ENCODE measurements at places on chromosomes 2 and 18. TPM values are rescaled to one million over a fixed set of nuclear protein-coding genes. Genes with fewer than 3 reads are reported as not detected.

DNA sequence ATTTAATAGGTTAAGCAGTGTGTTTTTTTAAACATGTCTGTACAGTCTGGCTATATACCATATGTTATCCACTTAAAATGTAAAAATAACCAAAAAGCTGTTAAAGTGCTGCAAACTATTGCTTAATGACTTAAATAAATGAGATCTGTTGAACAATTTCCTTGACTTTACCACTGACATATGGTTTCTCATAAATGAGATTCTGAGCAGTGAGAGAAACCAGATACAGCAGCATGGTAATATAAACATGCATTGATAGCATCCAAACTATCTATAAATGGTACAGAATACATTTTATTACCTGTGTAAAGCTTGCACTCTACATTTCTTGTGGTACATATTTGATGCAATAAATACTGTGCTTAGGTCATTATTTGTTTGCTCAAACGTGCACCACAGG is 36.3 kb upstream of the TTC21B start:
- no peak for DNase-seq

GRCh38 chr2:220226546-220226945 is 599.1 kb downstream of the SLC4A3 start:
- no peak for DNase-seq

DNA sequence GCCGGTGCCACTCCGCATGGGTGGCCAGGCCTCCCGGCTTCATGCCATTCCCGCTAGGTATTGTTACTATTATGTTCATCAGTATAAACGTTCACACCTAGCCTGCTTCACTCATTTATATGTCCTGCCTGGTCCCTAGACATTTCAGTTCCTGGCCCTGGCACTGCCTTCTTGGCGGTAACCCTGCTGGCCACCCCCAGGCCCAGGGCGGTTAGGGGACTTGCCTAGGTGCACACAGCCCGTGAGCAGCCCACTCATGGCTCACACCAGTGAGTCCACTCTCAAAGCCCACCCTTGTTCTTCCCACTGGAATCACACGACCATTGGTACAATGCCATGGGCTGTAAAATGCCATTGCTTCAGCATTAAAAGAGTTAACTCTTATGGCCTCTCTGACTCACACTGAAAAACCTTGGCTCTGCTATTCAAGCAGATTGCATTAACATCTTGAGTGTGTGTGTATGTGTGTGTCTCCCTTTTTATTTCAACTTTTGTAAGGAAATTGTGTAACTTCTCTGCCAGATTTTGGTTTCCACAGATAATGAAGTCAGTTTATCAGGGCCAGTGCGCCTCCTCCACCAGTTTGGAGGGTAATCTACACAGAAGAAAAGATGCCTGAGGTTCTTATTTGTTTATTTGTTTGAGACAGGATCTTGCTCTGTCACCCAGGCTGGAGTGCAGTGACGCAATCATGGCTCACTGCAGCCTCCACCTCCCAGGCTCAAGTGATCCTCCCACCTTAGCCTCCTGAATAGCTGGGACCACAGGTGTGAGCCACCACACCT is 74.2 kb downstream of the RAB31 start:
- no peak for DNase-seq

- no peak for DNase-seq
These were observed 273.6 kb downstream of the CCDC74A start for GRCh38 chr2:131801210-131801744.

DNA sequence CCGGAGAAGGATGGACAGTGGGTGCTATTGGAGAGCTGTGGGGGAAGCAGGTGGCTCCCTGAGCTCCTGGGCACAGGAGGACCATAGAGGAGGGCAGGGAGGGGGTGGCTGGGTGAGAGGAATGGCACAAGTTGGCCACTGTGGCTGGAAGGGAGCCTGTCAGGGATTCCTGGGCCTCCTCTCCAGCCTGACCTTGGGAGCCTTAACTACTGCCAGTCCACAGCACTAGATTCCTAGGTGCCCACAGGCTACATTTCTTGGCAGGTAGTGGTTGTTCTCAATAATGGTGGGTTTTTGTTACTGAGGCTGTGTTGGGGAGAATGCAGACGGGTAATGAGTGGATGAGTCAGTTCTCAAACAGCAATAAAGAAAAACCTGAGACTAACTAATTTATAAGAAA is 26.0 kb downstream of the EFHD1 start:
- DNase-seq = no peak

- no peak for DNase-seq
These were observed 24.5 kb upstream of the MYO1B start for GRCh38 chr2:191220671-191221070.

DNA sequence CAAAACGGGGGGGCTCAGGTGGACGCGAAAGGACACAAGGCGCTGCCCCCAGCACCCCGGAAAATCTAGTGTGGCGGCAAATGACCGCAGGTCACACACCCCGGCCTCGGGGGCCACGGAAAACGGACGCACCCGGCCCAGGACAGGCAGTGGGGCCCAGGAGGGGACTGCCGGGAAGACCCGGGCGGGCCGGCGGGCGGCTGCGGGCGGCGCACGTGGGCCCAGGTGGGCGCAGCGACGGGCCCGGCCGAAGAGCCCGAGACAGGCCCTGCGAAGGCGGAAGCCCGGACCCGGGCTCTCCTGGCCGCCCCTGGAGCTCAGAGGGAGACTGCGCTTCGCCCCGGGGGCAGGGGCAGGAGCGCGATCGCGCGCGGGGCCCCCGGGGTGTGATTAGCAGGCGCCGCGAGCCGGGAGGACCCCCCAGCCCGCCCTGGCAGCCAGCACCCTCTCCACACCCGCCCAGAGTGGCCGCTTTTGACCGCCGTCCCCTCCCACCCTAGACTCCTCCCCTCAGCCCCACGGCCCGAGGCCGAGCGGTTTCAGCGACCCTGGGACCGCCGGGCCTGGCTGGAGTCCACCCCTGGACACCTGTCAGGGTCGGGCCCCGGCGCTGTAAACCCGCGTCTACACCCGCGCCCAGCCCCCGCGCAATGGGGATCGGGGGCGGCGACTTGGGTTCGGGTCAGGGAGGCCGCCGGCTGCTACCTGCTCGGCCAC is 773 bp downstream of the MBP start:
- DNase-seq = peak; percentile 93

- no peak for DNase-seq
These were observed 9.9 kb downstream of the TNP1 start for GRCh38 chr2:216849987-216850386.

GRCh38 chr2:181203412-181203811 is 223.0 kb downstream of the UBE2E3 start:
- DNase-seq = no peak

DNA sequence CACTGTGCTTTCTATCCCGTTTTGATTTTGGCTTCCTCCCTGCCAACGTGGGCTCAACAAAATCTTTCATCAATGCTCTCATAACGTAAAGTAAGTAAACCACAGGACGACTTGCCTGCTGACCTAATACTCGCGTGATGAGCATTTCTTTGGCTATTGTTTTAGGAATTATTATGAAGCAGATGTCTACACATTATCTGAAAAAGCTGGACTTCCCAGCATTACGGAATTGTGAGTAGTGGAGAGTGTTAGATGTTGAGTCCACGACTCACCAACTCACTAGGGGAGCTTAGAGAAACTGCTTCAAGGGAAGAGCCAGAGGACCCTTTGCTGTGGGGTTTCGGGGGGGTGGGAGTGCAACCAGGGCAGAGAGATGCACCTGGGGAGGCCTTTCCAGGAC is 21.9 kb downstream of the HJURP start:
- no peak for DNase-seq

GRCh38 chr2:50895041-50895440 is 136.9 kb downstream of the NRXN1 start:
- DNase-seq = no peak

DNA sequence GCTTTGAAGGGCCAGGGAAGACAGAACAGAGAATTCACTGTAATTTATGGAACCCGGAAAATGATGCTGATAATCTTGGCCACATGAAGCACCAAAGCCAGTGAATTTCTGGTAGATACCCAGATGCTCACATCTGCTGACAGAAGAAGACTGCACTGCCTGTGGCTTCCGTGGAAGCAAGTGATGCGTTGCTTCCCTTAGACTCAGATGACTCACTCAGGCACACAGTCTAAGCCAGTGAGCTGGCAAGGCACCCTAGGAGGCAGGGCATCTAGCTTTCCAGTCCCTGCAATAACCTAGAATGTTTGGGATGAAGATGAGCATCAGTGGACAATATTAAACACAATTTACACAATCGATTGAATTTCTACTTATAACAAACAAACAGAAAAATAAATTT is 284.7 kb downstream of the CMPK2 start:
- DNase-seq = no peak

- DNase-seq = peak; percentile 91
These were observed 141.6 kb upstream of the RIOK3 start for GRCh38 chr18:23311351-23312121.

GRCh38 chr2:144510294-144510991 is 9.5 kb downstream of the ZEB2 start:
- no peak for DNase-seq

DNA sequence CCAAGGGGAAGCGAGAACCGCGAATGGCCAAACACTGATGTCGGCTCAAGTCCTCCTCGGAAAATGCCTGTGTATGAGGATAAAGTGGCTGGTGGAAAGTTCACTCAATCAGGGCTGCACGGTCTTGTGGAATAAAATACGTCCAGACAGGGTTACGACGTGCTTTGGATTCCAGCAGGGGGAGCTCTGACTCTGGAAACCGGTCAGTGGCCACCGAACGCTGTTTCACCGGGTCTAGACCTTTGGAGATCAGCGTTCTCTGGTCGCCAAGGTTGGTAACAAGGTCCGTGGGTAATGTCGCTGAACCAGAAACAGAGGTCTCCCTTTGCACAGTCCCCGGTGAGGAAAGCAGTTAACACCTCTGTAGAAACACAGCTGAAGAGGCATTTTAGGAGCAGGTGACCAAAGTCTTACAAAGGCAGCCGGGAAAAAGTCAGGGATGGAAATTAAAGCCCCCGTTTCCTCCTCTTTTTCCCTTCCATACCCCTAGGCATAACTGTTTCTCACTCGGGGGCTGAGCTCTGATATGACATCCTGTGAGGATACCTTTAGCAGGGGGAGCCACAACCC is 47.8 kb downstream of the CDCA7 start:
- DNase-seq = peak; percentile 89

DNA sequence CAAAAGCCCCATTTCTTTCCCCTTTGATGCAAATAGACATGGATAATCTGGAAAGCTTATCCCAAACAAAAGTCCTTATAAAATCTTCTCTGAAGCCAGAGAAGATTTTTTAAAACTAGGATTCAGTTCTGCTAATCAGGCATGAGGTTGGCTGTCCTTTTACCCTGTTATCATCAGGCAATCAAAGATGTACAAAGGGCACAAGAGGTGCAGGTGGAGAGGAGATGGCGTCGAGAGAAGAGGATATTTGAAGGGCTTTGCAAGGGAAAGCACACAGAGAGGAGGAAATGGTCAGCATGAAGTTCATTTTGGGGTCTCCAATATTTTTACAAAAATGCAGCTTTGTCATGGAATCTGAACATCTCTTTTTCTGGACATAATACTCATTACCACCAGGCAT is 88.5 kb downstream of the KLF7 start:
- DNase-seq = no peak

DNA sequence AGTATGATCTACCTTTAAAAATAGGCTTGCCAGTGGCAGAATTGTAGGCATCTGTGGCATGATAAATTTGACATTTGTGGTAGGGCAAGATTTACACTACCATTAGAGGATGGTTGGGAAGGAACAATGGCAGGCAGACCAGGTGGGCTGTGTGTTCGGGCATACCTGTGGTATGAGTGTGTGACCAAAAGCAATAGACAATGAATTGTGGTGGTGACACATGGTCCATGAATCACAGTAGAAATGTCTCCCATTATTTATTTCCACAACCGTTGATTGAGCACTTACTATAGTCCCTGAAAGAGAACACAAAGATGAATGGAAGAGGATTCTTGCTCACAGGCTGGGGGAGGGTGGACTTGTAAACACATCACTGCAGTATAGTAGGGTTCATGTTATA is 29.9 kb upstream of the RUFY4 start:
- no peak for DNase-seq

- no peak for DNase-seq
These were observed 416.3 kb downstream of the LRP1B start for GRCh38 chr2:141714496-141714895.

DNA sequence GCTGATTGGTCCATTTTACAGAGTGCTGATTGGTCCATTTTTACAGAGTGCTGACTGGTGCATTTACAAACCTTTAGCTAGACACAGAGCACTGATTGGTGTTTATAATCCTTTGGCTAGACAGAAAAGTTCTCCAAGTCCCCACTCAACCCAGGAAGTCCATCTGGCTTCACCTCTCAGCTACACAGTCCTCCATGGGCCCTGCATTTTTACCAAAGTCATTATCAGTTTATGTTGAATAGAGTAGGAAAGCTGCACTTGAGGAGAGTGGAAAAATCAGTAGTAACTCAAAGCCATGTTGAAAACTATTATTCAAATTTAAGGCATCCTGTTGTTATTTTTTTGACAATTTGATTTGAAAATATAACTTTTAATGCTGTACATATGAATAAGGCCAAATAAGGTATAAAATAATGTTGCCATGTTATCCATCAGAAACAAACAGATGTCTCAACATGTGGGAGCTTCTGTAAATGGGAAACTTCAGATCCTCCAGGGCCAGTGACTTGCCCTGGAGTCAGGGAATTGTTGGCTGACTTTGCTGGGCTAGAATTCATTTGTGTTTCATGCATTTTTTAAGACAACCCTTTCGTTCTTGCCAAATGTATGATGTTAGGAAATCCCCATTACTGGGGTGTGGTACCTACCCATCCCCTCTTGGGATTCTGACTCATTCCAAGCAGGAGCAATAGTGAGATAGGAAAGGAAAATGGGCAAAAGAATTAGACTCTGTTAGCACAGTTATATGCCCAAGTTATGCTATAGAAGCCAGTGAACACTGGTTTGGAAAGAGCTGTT is 37.8 kb upstream of the CCDC195 start:
- no peak for DNase-seq

DNA sequence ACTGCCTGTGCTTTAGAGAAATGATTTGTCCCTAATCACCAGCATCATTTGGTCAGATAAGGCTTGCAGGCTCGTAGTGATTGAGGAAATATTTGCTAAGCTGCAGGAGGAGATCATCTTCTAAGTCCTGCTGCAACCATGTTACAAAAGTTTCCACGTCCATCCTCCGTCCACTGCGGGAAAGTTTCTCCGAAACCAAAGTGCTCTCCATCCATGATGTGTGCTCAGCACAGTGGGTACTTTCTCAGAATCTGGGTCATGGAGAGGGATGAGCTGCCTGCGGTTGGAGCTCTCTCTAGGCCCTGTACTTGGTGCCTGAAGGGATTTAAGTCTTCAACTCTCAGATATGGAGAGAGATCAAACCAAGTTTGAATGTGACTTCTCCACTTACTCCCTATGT is 39.3 kb downstream of the IL1RL2 start:
- no peak for DNase-seq

The CLEC4F gene
- total RNA-seq = 0.32 TPM

The TCF7L1 gene
- 25.9 TPM for total RNA-seq

The PCARE gene
- not detected for total RNA-seq

The RTP5 gene
- 0.10 TPM for total RNA-seq

The COLEC12 gene
- 23.0 TPM for total RNA-seq

The GKN2 gene
- total RNA-seq = not detected

The KCNS3 gene
- 7.2 TPM for total RNA-seq
